Stimulated activated CD8-positive, alpha-beta memory T cell treated with anti-CD3 and anti-CD28 coated beads, Interleukin-12 subunit alpha, Interleukin-12 subunit beta, amount 100 ng/mL, for 1 hour (primary cell): ENCODE measurements at places on chromosomes 13 and 19.
A peak's percentile ranks its signal among the peaks of the same experiment; 100 is the strongest.

DNA sequence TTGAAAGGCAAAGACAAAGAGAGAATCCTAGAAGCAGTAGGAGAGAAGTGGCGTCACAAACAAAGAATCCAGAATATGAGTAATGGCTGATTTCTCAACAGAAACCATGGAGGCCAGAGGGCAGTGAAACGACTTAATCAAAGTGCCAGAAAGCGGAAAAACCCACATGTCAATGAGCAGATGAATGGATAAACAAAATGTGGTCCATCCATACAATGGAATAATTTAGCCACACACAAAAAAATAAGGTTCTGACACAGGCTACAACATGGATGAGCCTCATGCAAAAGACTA, 52.2 kb upstream of the RANBP3 start:
- DNase-seq = no peak

DNA sequence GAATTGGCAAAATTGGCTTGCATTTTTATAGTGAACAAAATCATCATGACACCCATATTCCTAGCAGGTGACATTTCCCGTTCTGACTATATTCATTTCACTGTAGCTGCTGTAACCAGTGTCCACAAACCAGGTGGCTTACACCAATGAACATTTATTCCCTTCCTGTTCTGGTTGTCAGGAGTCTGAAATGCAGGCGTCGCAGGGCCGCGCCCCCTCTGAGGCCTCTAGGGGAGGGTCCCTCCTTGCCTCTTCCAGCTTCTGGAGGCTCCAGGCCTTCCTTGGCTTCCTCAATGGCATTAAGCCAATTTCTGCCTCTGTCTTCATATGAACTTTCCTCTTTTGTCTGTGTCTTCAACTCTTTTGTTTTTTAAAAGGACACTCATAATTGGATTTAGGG, 6.5 kb upstream of the RLN3 start:
- DNase-seq = no peak

DNA sequence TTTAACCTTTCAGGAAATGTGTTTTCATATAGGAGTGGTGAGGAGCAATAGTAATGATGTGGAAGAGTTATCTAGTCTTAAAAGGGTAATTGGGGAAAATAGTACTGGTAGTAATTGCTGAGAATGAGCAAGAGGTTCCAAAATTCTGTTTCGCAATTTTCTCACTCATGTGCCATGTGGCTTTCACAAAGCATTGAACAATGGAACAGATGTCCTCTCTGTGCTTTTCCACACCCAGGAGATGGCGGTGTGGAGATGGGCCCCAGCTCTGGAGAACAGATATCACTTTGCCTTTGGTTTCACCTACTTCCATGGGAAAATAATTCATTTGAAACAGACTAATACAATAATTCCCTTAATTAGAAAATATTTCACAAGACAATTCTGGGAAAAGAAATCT, 170.0 kb upstream of the SLC10A2 start:
- DNase-seq = no peak

- peak; percentile 7 for DNase-seq
Observed at GRCh38 chr19:7751157-7751783, 3.9 kb upstream of the CD209 start.

DNA sequence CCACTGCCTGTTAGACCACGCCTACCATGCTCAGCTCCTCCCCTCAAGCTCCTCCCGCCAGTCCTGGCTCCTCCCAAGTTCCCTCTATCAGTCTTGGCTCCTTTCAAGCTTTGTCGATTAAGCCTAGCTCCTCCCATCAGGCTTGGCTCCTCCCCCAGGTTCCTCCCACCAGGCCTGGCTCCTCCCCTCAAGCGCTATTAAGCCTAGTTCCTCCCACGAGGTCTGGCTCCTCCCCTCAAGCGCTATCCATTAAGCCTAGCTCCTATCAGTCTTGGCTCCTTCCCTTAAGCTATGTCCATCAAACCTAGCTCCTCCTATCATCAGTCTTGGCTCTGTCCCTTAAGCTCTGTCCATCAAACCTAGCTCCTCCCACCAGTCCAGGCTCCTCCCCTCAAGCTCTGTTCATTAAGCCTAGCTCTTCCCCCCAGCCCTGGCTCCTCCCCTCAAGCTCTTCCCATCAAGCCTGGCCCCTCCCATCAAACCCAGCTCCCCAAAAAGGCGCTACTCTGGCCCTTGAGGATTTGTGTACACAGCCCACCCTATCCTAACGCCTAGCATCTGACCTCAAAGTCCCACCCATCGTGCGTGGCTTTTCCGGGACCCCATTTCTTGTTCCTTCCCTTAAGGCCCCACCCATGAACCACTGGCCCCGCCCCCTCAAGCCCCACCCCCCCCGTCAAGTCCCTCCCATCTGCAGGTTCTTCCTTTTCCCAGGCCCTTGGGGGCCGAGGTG, 10.0 kb downstream of the CAMSAP3 start:
- no peak for DNase-seq

- DNase-seq = no peak
Observed at GRCh38 chr13:36973621-36974295, 25.4 kb downstream of the ALG5 start.
